ENCODE measurements at places on chromosomes 7 and 10.

DNA sequence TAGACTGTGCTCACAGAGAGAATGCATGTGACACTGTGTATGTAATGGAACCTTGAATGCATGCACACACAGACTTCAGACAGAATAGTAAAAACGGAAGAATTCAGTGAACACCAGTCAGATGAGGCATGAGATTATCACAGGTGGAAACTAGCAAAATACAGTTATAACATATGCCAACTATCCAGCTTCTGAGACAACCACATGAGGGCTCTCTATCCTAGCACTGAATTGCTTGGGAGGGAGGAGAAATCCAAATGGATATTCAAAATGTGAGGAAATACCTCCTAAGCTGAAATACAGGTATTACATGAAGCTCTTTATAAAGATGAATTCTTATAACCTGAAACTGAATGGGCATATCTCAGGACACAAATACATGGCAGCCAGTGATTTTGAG is 30.6 kb downstream of the GARS1 start:
- DNase-seq: peak; percentile 55

- DNase-seq: no peak
Measured at GRCh38 chr7:3937605-3938004, 636.6 kb downstream of the SDK1 start.

DNA sequence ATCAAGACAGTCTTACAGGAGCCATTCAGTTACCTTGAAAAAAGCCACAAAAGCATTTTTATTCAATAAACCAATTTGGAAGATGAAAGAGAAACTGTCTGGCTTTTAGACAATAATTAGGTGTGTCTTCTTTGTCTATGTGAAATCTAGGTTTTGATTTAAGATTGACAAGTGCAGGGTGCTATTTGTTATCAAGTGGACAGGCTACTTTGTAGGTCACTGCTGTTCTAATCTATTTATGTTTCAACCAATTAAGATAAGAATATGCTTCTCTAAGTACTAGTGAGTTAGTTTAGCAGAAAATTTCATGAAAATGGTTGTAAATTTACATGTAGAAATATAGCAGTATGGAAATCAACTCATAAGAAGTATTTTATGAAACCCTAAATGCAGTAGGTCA is 177.5 kb downstream of the CACNA2D1 start:
- DNase-seq: no peak

DNA sequence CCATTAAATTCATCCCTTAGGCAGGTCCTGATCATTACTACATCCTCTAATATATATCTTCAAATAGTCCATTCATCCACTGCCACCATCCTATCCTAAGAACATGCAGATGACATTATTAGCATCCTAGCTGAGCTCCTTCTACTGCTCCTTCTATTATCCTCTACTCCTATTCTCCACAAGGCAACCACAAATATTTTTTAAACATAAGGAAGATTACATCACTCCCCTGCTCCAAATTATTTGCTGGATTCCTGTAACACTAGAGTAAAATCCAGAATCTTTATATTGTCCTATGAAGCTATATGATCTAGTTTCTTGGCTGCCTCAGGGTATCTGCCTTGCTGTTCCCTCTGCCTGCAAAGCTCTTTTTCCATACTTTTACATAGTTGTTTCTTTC is 176.3 kb upstream of the SLC26A5 start:
- DNase-seq: no peak

DNA sequence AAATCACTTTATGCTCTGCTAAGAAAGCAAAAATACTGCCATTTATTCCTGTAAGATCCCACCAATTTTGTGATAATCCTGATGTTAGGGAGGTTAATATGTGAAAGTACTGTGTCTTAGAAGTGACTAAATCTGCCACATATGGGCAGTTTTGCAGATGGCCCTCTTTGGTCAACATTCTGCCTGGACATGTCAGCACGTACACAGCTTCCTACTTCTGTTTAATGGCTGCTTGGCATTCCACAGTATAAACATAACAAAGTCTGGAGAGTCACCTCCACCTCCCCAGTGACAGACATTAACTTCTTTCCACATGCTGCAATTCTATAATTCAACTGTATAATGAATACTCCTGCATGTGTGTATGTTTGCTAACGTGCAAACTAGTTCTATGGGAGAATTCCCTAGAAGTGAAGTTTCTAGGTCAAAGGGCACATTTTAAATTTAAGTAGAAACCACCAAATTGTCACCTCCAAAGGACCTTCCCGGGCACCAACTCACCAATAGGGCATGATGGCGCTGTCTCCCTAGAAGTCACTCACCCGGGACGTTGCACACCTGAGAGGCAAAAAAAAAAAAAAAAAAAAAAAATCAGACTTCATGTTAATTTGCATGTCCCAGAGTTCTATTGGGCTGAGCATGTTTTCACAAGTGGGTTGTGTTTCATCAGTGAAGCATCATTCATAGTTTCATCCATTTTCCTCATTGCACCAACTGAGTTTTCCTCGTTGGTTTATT is 38.9 kb downstream of the MKI67 start:
- no peak for DNase-seq

GRCh38 chr10:93096901-93097300 is 23.2 kb downstream of the CYP26A1 start:
- DNase-seq: no peak

DNA sequence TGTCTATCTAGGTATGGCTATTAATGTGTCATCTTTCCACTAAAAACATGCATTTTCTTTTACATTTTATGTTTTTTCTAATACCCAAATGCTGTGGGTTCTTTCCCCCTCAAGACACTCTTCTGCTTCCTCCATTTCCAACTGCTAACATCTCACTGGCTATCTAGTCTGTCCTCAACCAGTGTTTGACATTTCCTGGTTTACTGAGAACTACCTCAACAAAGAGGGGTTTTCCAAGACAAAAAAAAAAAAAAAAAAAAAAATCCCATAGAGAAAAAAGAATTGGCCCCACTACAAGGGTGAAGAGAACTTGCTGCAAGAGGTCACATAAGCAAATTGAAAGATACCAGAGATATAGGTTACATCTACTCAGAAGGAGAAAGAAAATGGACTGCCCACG is 359.7 kb downstream of the CRPPA start:
- no peak for DNase-seq

DNA sequence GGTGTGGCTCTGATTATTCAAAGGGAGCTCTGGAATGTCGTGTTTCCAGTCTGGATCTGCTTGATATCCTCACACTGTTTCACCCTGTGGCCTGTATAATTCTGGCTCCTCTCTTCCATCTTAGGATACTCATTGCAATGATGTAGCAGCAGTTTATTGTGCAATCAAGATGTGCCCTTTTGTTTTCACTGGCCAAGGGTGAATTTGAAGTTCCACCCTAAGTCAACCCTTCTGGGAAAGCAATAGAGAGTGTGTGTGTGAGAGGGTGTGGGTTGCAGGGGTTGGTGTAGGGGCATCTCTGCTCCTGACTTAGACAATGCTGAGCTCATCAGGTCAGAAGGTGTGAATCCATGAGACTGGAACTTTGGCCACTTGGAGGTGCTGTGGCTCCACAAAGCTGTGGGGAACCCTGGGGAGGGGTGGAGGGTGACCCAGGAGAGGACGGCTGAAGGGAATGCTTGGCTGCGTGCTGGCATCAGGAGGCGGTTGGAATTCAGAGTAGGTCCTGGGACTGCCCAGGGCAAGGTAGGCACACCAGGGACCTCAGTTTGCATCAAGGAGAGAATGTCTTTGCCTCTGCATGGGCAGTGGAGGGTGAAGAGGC is 118.0 kb upstream of the PRSS58 start:
- no peak for DNase-seq

DNA sequence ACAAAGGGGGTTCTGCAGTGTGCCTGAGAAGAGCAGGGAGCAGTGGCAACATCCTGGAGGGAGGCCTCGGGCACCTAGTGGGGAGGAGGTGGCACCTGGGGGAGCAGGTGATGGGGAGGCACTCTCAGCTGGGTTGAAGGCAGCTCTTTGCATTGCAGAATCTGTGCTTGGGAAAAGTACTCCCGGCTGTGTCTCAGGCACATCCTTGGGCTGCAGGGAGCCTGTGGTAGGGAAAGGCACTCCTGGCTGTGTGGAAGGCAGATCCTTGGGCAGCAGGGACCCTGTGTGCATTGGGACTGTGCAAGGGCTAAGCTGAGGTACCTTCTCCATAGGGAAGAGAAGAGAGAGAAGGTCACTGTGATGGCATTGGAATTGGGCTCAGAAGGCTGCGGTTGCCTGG is 52.8 kb upstream of the ANTXRL start:
- no peak for DNase-seq

GRCh38 chr10:93222211-93222754 is 148.6 kb downstream of the CYP26A1 start:
- no peak for DNase-seq

DNA sequence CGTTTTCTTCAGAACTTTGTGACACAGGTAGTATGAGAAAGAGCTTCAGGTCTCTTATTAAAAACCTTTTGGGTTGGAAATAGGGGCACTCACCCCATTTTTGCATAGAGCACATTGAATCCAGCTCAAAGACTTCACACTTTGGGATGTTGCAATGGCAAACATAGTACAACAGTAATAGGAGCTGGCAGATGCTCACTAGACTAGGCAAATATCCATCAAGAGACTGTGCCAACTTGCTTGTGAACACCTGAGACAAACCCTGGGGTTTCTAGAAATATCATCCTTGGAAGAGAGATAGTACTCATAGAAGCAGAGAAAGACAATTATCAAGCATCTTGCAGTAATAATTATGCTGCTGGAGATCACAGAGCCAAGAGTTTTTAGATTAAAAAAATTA is 280.0 kb downstream of the CACNA2D1 start:
- DNase-seq: peak; percentile 34

GRCh38 chr10:98367604-98368451 is 47.2 kb downstream of the PYROXD2 start:
- no peak for DNase-seq

- no peak for DNase-seq
Measured at GRCh38 chr10:86958116-86958900, at the start of gene SNCG. Gene SNCG (plus strand): TSS chr10:86958599. CDS start chr10:86958698, 99 bp downstream.

DNA sequence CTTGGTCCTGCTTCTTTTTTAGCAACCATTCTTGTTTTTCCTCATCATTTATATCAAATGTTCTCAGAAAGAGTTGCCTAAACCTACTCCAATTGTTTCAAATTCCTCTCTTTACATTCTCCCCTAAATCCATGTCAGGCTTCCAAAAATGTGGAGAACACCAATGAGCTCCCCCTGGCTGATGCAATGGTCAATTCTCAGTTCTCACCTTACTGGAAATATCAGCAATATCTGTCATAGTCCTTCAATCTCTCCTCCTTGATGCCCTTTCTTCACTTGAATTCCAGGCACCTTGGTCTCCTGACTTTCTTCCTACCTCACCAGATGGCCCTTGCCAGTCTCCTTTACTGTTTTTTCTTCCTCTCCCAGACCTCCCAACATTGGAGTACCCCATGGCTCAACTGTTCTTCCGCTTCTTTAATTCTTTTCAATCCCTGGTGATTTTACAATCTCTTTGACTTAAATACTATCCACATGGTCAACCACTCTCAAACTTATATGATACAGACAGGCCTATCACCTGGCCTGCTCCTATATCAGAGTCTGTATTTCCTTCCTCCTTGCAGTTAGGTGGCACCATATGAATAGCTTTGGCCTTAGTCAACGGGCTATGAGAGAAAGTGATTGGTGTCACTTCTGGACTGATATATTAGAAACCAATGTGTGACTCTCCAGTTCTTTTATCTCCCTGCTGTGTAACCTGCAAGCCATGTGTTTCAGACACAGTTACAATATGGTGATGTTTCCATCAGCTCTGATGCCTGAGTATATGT is 47.4 kb upstream of the CAV2 start:
- no peak for DNase-seq

- no peak for DNase-seq
Measured at GRCh38 chr7:89477991-89478390, 676.3 kb upstream of the STEAP1 start.

DNA sequence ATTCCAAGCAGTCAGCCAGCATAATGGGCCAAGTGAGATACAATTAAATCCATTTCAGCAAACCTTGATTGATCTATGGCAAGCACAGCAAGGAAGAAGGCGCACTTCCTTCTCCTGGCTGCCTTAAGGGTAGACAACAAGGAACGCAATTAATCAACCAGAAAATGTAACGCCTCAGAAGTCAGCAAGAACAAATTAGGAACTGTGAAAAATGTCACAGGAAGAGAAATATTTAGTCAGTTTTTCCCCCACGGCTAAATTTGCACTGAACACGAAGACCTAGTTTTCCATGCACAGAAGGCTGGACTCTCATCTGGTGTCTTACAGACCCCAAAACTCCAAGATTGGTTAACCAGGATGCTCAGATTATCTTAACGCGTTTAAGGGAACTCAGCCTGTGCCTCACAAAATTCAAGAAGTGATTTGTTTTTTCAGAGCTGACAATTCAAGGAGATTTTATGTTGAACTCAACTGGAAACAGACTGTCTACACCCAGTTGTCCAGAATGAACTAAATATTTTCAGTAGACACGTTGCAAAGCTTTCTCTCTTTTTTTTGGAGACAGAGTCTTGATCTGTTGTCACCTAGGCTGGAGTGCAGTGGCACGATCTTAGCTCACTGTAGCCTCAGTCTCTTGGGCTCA is 14.2 kb downstream of the SNX8 start:
- no peak for DNase-seq

- no peak for DNase-seq
Measured at GRCh38 chr10:106158241-106158640, 1006.3 kb downstream of the SORCS1 start.

- DNase-seq: no peak
Measured at GRCh38 chr10:1089017-1089689, 33.0 kb downstream of the WDR37 start.

GRCh38 chr10:52570490-52570889 is 202.1 kb downstream of the MBL2 start:
- DNase-seq: no peak

- no peak for DNase-seq
Measured at GRCh38 chr10:123721441-123722049, 55.4 kb downstream of the GPR26 start.

DNA sequence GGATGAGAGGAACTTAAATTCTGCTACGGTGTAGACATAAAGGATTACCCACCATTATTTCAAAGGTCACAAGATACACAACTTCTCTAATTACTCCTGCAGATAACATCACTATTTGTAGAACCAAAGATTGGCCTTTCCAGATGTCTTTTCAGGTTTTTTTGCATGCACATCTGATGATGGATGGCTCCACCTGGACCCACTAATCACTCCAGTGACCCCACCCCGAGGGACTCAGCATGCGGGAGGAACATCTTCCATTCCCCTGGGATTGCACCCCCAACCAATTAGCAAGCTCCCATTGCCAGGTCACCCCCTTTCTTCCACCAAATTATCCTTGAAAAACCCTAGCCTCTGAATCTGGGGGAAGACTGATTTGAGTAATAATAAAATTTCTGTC is 608.9 kb downstream of the CNTNAP2 start:
- no peak for DNase-seq

DNA sequence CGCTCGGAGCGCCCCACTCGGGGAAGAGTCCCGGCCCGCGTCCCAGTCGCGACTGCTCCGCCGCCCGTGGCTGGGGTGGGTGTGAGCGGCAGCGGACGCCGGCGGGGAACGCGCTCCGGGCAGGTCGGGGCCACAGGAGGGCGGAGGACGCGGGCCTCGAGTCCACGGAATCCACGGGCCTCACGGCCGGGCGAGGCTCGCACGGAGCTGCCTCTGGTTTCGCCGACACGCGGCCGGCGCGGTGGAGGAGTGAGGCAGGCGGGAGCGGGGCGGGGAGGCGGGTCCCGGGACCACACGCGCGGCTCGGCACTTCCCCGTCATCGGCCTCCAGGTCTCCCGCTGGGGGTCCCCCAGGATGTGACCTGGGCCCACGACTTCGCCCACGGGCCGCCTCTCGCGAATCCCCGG is 533 bp upstream of the NKX6-2 start:
- DNase-seq: no peak

Measured in NCI-H1694 treated with DMSO at 0.1 percent for 48 hours (cell line).